ENCODE measurements at places on chromosomes 6 and 20. TPM values are rescaled to one million over a fixed set of nuclear protein-coding genes. Genes with fewer than 3 reads are reported as not detected.

- no peak for DNase-seq
Observed at GRCh38 chr6:33794910-33795623, 6.1 kb upstream of the LEMD2 start.

DNA sequence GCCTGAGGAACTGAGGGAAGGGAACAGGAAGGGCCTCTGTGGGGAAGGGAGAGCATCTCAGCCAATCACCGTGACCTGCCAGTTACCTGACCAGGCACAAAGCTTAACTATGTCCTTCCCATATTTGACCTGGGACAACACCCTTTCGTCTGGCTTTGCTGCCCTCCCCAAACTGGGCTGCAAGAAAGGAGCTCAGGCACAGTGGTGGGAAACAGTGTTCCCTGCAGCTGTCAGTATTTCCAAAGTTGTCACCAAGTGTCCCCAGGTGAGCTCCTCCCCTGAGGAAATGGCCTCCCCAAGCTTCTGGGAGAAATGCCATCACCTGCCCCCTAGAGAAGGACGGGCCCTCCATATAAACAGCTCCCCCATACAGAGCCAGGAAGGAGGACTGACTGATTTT, 17.9 kb downstream of the NCR2 start:
- DNase-seq: no peak

- no peak for DNase-seq
Observed at GRCh38 chr6:47804821-47805220, 23.0 kb downstream of the OPN5 start.

DNA sequence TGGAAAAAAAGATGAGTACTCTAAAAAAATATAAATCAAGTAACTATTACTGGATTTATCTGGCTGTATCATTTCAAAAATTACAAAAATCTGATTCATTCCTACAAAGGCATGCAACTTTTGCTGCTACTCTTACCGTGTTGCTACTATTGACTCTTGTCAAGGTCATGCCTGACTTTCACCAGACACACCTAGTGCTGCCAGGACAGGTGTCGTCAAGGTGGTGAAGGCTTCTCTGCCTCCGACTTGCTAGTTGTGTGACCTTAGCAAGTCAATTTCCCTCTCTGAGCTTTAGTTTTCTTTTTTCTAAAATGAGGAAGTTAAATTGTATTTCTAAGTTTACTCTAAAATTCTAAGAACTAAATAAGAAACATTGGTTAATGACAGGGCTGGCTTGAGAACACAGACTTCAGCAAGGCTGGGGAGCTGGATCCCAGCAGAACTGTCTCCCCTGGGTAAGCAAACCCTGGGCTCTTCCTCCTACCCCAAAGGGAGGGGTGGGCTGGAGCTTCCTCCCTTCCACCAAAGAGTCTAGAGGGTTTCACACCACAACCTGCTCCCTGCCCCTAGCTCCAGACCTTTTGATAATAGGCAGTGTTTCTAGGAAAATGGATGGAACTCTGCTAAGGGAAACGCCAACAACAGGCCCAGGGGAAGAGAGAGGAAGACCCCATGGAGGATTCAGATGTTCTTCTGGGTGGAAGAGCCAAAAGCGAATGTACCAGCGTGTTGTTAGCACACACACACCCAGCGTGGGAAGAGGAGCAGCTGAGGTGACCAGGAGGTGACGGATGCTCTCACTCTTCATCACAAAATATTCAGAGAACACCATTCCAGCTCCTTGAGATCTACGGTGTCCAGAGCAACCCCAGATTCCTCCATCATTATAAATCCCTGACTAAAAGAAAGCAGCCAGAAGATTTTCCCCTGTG, 47.9 kb upstream of the CITED2 start:
- no peak for DNase-seq

DNA sequence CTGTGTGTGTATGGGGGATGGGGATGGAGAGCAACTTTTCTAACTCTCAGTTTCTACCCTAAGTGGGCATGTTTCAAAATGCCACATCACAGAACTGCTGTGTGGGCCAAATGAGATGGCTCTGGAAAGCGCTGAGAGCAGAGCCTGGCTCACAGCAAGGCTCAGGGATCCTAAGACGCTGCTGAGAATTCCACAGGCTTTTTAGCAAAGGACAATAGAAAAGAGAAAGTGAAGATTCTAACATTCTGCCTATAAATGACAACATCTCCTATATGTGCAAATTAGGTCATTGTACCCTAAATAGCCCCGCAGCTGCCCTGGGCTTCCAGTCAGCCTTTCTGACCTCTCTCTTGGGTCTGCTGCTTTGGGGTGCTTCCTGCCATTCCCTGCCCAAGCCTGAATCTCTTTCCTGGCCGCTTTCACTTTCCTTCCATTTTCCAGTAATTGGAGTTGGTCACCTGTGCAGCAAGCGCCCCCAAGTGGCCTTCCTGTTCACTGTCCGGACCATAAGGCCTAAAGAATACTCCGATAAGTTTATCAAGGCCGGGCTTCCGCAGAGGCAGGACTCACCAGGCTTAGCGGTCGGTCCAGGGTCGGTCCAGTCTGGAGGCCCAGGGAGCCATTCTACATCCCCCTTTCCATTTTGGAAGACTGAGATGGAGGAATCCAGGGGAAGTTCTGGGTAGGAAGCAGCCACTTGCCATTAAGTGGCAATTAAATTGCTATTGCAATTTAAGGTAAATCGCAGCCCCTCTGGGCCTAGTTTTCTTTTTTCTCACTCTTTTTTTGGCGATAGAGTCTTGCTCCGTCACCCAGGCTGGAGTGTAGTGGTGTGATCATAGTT, 6.7 kb upstream of the DDR1 start:
- DNase-seq: peak; percentile 89

DNA sequence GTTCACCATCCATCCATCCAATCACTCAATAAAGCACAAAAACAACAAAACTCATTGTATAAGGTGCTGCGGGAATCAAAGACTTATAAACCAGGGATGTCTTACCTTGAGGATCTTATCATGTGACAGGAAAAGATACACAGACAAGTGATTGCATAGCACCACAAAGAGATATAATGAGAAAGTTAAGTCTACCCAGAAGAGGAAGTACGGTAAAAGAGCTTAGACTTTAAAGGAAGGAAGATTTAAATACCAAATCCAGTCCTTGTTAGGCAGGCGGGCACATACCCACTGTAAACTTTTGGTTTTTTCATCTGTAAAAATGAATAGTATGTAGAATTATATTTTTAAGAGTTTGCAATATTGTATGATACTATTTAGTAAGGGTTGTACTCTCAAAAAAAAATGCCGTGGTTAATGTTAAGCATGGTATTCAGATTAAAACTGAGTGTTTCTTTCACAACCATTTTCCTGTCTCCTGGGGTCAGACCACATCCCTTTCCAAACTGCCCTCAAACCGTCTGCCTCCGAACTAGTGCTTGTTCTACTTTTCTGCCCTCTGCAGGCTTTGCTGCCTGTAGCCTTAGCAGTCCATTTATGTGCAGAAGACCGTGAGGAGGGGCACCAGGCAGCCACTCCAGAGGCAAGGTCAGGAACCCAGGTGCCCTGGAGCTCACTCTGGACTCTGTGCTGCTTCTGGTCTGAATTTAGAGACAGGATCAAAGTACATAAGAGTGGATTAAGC, 179.5 kb upstream of the SYNDIG1 start:
- DNase-seq: no peak

GRCh38 chr20:46581391-46581790, 30.9 kb upstream of the OCSTAMP start:
- DNase-seq: peak; percentile 32

GRCh38 chr6:2962004-2962403, 9.4 kb downstream of the SERPINB6 start:
- DNase-seq: no peak

- DNase-seq: no peak
Observed at GRCh38 chr6:129206821-129207220, 323.9 kb downstream of the LAMA2 start.

DNA sequence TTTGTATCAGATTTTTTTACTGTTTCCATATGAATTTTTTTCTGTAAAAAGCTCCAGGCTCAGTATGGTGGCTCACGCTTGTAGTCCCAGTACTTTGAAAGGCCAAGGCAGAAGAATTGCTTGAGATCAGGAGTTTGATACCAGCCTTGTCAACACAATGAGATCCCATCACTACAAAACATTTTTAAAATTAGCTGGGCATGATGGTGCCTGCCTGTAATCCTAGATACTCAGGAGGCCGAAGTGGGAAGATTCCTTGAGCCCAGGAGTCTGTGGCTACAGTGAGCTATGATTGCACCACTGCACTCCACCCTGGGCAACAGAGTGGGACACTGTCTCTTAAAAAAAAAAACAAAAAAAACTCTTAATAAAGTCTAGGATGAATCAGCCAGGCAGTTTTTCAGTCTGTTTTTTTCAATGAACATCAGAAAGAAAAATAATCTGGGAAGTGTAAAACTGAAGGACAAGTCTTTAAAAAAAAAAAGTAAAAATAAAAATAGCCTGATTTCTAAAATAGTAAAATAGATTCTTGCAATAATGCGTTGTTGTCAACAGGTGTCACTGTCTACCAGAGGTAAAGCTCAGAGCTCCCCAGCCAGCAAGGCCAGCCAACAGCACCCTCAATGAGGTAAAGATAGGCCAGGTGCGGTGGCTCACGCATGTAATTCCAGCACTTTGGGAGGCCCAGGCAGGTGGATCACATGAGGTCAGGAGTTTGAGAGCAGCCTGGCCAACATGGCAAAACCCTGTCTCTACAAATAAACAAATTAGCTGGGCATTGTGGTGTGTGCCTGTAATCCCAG, 9.3 kb upstream of the ATG5 start:
- DNase-seq: no peak

DNA sequence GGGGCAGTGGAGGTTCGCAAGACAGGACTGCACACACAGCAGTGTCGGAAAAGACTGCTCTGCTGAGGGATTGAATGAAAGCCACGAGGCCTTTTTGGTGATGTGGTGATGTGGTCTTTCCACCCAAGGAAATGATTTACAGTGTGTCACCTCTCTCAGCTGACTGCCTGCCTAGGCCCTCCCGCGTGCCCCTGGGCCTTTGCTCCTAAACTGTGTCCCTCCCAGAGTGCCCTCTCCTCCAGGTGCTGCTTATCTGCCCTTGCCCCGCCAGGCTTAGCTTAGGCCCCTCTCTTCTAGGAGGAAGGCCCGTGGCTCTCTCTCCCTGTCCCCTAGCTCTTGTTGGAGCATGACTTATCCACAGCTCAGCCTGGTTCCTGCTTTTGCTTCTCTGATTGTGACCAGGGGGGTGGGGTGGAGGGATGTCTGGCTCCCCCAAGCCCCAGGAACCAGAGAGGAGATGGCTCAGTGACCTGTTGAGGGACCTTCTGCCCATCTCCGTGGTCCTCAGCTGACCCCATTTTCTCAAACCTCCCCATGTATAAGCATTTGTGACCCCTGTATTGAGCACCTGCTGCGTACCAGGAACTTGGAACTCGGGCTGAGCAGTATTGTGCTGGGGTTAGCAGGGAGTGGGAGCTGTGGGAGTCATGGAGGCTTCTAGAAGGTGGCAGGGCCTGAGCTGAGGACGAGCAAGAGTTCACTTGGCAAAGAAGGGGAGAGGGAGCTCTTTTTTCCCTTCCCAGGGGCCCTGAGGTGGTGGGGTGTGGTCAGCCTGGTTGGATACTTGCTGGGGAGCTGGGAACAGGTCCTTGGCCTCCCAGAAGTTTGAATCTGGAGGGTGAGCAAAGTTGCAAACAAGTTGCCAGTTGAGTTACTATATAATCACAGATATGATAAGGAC, 2.2 kb downstream of the SRC start:
- peak; percentile 84 for DNase-seq

- DNase-seq: no peak
Observed at GRCh38 chr6:115896538-115897129, 164.1 kb downstream of the FRK start.

DNA sequence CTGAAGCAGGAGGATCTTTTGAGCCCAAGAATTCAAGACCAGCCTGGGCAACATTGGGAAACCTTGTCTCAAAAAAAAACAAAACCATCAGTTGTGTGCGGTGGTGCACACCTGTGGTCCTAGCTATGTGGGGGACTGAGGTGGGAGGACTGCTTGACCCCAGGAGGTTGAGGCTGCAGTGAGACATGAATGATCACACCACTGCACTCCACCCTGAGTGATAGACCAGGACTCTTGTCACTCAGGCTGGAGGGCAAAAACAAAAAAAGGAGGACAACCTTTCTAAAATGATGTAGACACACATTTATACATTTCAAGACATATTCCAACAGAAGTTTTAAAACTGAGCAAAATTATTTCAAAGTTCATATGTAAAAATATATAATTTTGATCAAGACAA, 45.1 kb downstream of the NOL7 start:
- no peak for DNase-seq

DNA sequence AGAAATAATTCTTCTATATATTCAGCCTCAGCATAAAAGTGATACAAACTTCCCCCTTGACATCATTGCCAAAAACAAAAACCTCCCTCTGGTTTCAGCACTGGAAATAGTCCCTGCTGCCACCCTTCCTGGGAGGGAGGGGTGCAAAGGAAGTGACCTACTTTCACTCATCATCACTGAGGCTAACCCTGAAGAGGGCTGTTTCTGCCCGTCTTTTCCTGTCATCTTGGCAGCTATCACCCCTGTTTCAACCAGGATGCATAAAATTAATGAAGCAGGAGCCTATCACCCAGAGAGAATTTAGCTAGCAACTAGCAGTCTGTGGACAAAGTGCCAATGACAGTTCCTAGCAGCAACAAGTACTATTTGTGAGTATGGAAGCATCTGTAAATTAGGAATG, 397.8 kb downstream of the LAMA2 start:
- DNase-seq: no peak

GRCh38 chr6:32177183-32177787, 920 bp upstream of the RNF5 start:
- DNase-seq: no peak

DNA sequence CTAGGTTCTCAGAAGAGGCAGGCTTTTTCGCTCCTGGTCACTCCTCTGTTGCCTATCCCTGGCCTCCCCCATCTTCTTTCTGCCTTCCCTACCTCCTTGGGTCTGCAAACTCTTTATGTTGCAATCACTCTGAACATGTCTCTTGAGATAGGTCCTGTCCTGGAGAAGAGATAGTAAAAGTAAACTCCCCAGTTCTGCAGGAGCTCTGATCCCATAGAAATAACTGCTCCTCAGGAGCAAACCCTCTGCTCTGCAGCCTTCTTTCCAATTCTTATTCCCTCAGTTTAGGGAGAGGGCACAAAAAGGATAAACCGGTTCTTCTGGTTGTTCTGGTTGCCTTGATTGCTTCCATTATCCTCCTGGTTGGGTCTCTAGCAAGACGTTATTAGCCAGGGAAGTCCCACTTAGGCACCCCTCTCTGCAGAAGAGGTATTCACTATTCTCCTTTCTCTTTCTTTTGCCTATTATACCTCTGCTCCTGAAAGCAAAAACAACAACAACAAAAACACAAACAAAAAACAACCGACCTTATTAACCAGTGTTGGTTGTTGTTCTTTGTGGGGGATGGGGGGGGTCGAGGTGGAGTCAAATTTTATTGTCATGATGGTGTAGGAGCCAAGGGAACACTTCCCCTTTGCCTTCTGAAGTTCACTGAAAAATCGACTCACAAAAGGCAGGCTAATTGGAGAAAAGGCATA, 973 bp downstream of the TRIM38 start:
- peak; percentile 40 for DNase-seq

The GLP1R gene
- total RNA-seq: not detected

The MROH8 gene
- total RNA-seq: 0.59 TPM

The MDFI gene
- total RNA-seq: 36.9 TPM

The OR2H1 gene
- total RNA-seq: not detected

The LAMA4 gene
- 16.2 TPM for total RNA-seq

The SLC25A27 gene
- total RNA-seq: 21.4 TPM

The CSNK2B gene
- total RNA-seq: 410 TPM
